CD4-positive, alpha-beta memory T cell (primary cell): ENCODE measurements at places on chromosomes 5 and 9. TPM values are rescaled to one million over a fixed set of nuclear protein-coding genes. Genes with fewer than 3 reads are reported as not detected.

- DNase-seq: no peak
These were observed 142.7 kb upstream of the SLC12A2 start for GRCh38 chr5:127940854-127941253.

DNA sequence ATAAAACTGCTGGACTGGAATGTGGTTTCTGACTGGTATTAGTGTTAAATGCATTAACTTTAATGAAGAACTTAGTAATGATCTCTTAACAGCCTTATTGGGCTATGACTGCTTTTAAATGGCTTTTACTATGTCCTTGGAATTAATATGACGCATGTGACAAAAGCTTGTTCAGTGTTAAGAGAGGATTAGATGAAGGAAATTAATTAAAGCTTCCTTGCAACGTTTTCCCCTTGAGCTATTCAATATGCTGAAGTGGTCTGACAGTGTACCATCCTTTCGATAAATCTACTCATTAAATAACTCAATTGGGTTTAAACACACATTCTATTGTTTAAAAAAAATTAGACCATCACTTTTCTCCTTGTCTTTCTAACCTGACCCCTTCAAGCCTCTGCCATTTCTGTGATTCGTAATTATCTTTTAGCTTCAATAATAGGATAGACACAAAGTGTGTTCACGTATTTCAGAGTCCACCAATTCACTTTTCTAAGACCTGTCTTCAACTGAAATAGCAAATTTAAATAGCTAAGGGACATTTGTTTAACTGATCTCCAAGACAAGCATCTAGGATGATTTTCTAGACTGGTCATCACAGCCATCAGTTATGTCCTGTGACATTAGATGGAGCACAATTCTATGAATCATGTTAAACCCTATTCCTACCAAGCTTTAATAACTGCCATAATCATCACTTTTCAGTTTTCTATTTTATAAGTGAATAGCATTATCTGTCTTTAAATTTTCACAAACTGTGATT, 1258.0 kb upstream of the CDH9 start:
- no peak for DNase-seq

DNA sequence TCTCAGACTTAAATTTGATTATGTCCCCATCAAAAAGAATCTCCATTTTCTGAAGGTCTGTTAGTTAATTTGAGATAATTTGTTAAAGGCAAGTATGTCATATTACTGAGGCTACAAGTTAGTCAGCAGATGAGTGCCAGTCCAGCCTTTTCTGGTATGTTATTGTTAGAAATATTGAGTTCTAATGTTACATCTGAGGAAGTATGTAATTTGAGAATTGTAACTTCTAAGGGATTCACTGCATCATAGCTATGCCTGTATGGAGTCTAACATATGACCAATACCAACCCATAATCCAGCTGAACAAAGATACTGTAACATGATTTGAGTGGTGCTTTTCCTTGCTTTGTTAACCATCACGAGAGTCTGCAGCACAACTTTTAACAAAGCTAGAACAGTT, 13.9 kb downstream of the SLC23A1 start:
- DNase-seq: no peak

GARIN3 gene
- not detected for total RNA-seq

DNA sequence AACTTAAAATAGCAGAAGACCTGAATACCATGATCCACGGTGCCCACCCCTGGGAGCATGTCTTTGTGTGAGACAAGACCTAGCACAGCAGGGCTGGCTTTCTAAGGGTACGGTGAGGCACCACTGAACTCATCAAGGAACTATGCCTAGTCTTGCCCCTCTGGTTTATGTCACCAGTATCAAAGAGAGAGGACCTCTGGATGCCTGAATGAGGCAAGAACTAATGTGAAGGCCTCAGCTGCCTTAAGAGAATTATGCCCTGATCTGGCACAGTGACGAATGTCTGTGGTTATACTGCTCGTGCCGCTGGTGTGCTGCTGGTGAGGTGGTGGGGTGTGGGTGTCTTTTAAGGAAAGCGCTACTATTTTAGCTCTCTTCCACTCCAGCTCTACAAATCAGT, 23.0 kb downstream of the NREP start:
- no peak for DNase-seq

GRCh38 chr9:95134457-95134881, 183.0 kb downstream of the FANCC start:
- DNase-seq: no peak
